ENCODE measurements at places on chromosomes 12 and 14.

GRCh38 chr14:103362780-103363179 lies 22.4 kb upstream of the MARK3 start:
- no peak for DNase-seq

DNA sequence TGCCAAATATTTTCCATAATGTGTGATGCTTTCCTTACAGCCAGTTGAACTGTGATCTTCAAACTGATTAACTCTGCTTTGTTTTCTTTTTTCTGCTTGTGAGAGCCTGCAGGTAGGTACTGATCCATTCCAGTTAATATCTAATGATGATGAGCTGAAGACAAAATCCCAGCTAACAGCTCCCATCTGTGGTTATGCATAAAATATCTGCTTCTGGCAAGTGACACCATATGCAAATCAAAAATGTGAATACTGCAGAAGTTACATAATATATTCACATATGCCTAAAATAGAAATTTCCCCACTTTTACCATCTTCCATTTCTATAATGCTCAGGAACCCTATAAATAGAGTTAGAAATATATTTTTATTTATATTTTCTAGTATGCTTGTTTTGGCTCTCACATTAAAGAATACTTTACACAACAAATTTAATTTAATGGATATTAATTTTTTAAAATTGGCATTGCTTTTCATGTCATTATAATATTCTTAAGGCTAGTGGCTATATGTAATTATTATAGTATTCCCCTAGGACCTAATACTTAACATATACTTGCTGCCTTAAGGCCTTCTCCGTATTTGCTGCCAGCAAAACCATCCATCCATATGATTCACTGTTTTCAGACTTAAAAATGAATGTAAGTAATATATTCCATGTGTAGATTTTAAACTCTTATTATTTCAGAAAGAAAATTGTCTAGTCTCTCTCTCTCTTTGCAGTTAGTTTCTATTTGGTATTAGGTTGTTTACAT lies 83.8 kb downstream of the CCER1 start:
- no peak for DNase-seq

DNA sequence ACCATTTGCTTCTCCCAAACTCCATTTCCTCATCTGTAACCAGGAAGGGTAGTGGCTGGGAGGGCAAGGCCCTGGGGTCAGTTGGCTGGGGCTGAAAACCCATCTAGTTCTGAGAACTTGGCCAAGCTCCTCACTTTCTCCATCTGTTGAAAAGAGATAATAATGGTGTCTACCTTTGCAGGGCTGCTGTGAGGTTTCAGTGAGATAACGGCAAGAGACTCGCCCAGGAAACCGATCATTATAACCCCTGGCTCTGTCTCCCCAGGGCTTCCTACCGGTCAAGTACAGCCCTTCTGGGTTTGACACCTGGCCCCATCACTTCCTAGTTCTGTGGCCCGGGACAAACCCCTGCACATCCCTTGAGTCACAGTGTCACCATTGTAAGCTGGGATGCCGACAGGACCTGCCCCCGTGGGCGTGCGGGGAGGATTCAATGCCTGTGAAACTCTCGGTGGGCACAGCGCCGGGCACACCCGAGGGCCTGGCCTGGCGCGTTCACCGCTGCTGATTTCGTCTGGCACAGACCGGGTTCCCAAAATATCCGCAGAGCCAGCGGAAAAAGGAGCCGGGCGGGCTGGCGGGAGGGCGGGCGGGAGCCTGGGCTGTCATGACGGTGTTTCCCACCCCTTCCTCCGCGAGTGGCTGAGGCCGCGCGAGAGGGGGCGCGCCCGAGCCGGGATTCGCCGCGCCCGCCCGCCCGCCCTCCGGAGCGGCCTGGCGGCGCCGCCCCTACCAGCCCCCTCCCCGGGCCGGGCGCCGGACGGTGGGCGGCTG lies 4.4 kb downstream of the KMT5A start:
- DNase-seq = peak; percentile 52

- DNase-seq = no peak
Observed at GRCh38 chr12:130177635-130178242, 15.5 kb downstream of the FZD10 start.

GRCh38 chr12:43896496-43896895 lies 60.6 kb downstream of the TMEM117 start:
- DNase-seq = no peak
